ENCODE measurements at places on chromosomes 5 and 9.

DNA sequence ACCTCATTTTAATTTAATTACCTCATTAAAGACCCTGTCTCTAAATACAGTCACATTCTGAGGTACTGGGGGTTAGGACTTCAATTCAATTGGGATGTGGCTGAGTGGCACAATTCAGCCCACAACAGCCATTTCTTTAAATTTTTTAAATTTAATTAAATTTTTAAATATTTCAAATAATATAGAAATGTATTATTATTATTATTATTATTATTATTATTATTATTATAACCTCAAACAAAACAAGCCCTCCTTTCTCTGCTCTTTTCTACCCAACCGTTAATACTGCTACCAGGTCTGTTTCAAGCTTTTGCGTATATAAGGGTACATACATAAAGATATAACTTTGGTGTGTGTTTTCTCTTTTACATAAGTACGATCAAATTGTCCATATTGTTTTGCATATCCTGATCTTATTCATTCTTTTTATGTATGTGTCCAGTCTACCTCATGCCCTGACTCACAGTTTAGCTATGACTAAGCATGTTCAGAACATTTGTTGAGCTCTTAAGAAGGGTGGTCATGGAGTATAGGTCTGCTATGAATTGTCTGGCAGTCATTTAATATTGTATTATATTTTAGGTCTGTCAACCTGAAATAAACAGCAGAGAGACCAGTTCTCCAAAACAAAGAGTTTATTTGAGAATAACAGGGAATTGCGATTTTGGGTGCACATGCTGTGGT, 16.1 kb upstream of the RAB14 start:
- DNase-seq = peak; percentile 59

- DNase-seq = no peak
These were observed 40.2 kb downstream of the NMUR2 start for GRCh38 chr5:152364899-152365298.

GRCh38 chr5:124342027-124342471, 404.4 kb downstream of the ZNF608 start:
- DNase-seq = no peak

DNA sequence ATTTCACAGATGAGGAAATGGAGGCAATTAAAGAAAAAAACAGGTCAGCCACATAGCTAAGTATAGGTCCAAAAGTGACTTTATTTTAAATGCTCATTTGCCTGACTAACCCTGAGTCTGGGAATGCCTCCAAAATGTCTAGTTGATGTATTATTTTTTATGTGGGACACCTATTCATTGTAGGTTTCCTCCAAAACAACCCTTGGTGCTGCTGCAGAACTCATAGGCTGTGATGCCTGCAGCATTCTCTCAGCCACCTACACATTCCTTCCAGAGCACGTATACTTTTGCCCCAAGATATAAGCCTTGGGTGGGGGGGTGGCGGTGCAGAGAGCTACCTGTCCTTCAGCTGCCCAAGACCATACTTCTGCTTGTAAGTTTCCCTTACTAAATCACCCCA, 77.4 kb downstream of the MSX2 start:
- no peak for DNase-seq

DNA sequence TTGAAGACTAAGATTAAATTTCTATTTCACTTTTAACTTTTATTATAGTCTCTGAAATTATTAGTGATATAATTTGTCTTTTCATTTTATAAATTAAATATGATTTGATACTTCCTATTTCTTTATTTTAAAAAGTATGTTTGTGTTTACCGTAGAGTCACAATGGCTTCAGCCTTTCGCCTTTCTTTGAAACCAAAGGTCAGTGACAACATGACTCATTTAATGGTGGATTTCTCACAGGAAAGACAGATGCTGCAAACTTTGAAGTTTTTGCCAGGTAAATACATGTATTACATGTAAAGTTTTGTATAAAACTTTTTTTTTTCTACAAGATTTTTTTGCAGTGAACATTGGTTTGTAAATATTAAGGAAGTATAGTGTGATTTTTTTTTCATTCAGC, 36.4 kb downstream of the FSD1L start:
- no peak for DNase-seq

All from activated CD4-positive, alpha-beta T cell treated with anti-CD3 and anti-CD28 coated beads, Interleukin-2, Interleukin-4, amounts not matched to agents 100 ng/mL and 50 ng/mL, durations not matched to agents 16 hours and 8 hours (primary cell).